ENCODE measurements at places on chromosomes 3 and 15.

- DNase-seq: no peak
Measured at GRCh38 chr15:58489289-58490085, 57.7 kb downstream of the LIPC start.

- no peak for DNase-seq
Measured at GRCh38 chr3:13046569-13047274, 26.5 kb downstream of the IQSEC1 start.

DNA sequence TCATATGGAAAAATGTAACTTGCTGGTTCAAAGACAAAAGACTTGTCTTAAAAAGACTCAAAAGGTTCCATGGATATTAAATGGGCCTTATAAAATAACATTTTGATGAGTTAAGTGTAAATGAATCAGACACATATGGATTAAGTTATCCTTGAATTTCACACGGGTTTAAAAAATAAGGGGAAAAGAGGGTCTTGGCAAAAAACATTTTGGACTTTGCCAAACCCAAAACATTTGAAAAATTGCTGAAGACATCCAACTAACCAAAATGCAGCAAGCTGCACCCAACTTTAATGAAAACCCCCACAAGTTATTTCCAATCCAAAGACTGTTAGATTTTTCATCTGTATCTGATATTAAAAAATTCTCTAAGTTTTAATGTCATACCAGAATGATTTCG lies 200.7 kb downstream of the MEIS2 start:
- no peak for DNase-seq

GRCh38 chr15:69988541-69989225 lies 109.0 kb downstream of the TLE3 start:
- DNase-seq: no peak

- DNase-seq: no peak
Measured at GRCh38 chr3:170259907-170260306, 37.7 kb downstream of the PRKCI start.

Data from stimulated activated CD8-positive, alpha-beta memory T cell treated with anti-CD3 and anti-CD28 coated beads, Interleukin-15, amount 100 ng/mL, for 1 hour (primary cell).